Retinal pigment epithelial cell (primary cell): ENCODE measurements at places on chromosomes 7 and 10.
A peak's percentile ranks its signal among the peaks of the same experiment; 100 is the strongest.

GRCh38 chr10:131790021-131790420 is 110.8 kb upstream of the PPP2R2D start:
- DNase-seq, result no peak

DNA sequence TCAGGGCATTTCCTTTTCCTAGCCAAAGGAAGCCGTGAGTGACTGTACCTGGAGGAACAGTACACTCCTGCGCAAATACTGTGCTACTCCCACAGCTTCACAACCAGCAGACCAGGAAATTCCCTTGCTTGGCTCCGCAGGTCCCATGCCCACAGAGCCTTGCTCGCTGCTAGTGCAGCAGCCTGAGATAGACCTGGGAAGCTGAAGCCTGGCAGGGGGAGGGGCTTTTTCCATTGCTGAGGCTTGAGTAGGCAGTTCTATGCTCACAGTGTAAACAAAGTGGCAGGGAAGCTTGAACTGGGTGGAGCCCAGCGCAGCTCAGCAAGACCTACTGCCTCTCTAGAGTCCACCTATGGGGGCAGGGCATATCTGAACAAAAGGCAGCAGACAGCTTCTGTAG is 291.2 kb downstream of the HGF start:
- no peak for DNase-seq

- no peak for DNase-seq
Observed at GRCh38 chr7:28572321-28573058, 160.2 kb downstream of the CREB5 start.

GRCh38 chr7:142566271-142566670 is 183.0 kb upstream of the PRSS1 start:
- no peak for DNase-seq

GRCh38 chr10:131013281-131013912 is 298.1 kb downstream of the TCERG1L start:
- no peak for DNase-seq

DNA sequence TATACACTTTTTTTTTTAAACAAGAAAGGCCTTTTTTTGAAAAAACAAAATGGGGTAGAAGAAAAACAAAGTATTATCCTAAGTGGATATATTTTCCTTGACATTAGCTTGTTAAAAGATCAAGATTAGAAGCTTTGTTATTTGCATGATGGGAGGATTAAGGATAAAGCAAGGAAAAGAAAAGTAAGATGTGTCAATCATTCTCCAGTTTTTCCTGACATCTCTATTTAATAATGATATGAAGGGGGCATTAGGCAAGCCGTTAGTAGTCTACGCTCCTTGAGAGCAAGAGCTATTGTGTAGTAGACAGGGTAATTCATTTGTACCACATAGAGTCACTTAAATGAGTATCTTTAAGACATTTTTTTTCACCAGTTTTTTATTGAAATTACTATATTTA is 137.6 kb downstream of the RNF133 start:
- peak; percentile 17 for DNase-seq

- no peak for DNase-seq
Observed at GRCh38 chr10:18102404-18102803, 37.8 kb upstream of the CACNB2 start.
